Right ventricle myocardium inferior (tissue), 1 donor: ENCODE measurements at places on chromosomes 2 and 18.

- no peak for DNase-seq
These were observed 677.0 kb downstream of the RNF144A start for GRCh38 chr2:7594211-7594610.

DNA sequence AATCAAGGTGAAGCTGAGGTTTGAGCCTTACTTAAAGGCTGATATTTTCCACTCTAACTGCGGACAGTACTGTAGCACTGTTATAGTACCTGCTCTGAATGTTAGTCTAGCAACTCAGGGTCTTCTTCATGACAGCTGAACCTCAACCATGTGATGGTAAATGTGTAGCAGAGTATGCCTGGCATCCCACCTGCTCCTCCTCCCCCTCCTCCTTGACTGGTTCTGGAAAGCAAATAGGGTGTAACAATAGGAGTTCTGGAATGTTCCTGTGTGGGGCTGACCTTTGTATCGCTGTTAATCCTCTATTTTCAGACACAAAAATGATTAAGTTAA lies 447 bp upstream of the CCL20 start:
- DNase-seq = no peak

DNA sequence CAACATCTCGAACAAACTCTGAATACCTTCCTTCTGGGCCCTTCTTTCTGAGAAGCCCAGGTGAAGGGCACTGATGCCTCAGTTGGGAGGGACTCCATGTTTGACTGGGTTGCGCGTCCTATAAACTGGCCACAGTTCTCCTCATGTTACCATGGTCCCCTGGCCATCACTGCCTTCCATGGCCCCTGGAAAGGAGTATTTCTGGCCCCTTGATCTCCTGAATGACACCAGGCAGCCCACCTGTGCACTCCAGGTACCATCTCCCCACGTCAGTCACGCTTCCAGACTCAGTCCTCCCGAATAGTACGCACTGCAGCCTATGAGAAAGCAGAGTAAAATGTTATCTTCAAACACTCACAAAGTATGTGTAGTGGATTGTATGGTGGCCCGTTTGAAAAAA lies 73.9 kb downstream of the ACKR3 start:
- DNase-seq = no peak

GRCh38 chr2:42098571-42099437 lies 51.0 kb downstream of the PKDCC start:
- peak; percentile 68 for DNase-seq

DNA sequence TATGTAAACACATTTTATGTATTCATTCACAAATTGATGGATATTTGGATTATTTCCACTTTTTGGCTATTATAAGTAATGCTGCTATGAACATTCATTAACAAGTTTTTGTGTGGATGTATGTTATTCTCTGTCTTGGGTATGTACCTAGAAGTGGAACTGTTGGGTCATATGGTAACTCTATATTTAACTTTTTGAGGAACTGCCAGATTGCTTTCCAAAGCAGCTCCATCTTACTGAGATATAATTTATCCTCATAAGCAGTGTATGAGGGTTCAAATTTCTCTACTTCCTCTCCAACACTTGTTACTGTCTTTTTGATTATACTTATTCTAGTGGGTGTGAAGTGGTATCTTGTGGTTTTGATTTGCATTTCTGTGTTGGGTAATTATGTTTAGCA lies 7.1 kb upstream of the EML6 start:
- DNase-seq = no peak

DNA sequence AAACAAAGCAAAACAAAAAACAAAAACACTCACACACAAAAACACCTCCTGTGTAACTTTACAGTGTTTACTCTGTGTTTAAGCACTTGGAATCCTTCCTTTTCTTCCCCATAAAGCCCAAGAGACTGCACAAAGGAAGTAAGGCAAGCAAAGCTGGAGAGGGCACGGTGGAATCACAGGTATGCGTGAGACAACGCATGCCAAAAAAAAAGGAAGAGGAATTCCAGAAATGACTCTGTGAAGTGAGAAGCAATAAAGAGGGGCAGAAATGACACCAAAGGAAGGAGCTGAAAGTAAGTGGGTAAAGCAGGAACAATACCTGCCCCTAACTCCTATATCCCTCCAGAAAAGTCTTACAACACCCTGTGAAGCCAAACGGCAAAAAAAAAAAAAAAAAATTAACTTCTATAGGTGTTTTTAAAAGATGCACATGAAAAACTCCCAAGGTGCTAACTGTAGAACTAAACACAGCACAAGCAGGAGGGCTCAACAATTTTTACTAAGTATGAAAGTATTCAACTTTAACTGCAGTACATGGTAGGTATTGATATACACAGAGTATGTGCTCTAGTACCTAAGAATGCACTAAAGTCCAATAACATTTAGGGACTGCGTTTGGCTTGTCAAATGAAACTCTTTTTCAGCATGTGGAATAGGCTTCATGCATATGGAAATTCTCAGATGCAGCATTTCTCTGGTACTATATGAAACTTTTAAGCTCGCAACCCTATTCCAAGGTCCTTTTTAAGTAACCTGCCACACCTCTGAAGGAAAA lies 9.1 kb downstream of the RND3 start:
- no peak for DNase-seq

- DNase-seq = no peak
These were observed 64.1 kb upstream of the ADAM23 start for GRCh38 chr2:206379266-206379665.

DNA sequence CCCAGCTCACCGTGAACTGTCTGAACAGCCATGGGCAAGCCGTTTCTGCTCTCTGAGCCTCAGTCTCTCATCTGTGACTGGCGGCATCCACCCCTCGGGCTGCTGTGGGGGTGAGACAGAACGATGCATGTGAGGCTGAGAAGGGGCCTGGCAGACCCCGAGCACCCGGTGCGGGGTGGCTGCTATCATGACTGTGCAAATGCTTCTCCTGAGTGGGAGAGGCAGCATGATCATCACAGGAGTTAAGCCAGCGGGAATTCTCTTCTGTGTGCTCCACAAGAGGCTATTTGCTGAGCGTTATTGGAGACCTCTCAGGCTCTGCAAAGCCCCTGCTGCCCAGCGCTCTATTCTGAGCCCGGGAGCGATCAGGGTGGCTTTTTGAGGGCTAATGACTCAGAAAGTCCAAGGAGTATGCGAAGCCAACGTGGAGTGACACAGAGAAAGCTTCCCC lies 45.8 kb upstream of the ID2 start:
- DNase-seq = no peak

DNA sequence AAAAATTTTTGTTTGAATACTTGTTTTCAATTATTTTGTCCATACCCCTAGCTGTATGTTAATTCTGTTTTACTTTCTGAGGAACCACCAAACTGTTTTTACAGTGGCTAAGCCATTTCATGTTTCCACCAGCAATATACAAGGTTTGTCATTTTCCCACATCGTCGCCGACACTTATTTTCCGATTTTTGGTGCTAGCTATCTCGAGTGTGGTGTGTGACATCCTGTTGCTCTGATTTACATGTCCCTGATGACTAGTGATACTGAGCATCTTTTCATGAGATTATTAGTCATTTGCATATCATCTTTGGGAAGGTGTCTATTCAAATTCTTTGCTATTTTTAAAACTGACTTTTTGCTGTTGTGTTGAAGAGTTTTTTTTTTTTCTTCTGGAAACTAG lies 7.2 kb upstream of the GPC1 start:
- DNase-seq = no peak

GRCh38 chr2:46803547-46803878 lies 112.1 kb downstream of the MCFD2 start:
- DNase-seq = no peak

GRCh38 chr2:88871336-88871735 lies 179.9 kb downstream of the RPIA start:
- no peak for DNase-seq

DNA sequence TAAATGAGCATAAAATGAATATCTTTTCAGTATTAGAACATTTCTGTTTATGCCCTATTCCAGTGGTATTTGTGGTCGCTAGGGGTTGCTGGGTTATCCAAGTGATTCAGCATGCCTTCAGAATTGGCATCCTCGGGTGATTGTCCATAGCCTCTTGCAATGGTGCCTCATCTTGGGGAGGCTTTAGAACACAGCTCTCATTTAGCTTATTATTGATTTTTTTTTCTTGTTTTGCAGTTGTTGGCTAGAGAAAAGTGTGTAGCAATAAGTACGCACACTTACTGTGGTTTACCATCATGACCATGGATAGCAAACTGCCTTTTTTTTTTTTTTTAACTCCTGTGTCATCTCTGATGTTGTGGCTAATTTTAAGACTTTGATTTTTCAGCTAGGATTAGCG lies 33.6 kb downstream of the PLEKHA3 start:
- DNase-seq = no peak

- peak; percentile 61 for DNase-seq
These were observed 9.6 kb downstream of the PER2 start for GRCh38 chr2:238278626-238279323.

GRCh38 chr2:221478485-221478863 lies 93.6 kb downstream of the EPHA4 start:
- DNase-seq = no peak

DNA sequence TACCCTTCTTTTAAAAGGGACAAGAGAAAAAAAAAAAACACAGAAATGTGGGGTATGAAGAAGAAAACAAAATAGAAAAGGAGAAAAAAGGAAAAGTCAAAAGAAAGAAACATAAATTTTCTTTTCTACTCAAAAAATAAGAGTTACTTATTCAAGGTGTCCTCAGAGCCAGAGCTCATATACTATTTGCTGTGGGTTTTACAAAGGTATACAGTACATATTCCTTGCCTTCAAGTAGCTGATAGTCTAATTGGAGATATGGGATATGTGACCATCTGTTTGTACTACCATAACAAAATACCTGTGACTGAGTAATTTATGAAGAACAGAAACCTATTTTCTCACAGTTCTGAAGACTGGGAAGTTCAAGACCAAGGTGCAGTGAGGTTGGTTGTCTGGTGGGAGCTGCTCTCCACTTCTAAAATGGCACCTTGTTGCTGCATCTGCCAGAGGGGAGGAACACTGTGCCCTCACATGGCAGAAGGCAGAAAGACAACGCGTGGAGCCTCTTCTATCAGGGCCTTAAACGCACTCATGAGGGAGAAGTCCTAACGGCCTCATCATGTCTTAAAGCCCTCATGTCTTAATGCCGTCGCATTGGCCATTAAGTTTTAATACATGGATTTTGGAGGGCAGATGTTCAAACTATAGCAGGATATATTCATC lies 33.9 kb downstream of the NBAS start:
- no peak for DNase-seq

- no peak for DNase-seq
These were observed 208.0 kb downstream of the TPGS2 start for GRCh38 chr18:36620788-36621187.
